ENCODE measurements at places on chromosomes 6 and 20.

DNA sequence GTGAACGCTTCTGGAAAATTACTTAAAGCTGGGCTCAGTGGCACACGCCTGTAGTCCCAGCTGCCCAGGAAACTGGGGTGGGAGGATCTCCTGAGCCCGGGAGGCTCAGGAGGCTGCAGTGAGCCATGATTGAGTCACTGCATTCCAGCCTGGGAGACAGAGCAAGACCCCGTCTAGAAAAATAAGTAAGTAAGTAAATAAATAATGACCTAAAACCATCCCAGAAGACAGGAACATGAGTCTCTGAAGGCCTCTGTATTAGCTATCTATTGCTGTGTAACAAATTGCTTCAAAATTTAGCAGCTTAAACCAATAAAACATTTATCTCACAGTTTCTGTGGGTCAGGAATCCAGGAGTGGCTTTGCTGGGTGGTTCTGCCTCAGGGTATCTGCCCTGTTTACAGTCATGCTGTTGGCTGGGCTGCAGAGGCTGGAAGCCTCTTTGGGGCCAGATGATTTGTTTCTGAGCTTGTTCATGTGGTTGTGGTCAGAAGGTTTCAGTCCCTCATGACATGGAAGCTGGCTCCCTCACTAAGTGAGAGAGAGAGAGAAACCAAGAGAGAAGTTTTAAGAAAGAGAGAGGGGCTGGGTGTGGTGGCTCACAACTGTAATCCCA lies 48.4 kb upstream of the NCOA3 start:
- no peak for DNase-seq

GRCh38 chr6:150016324-150017185 lies 8.8 kb downstream of the RAET1L start:
- DNase-seq, result peak; percentile 67

- peak; percentile 4 for DNase-seq
Measured at GRCh38 chr6:128415387-128415786, 105.0 kb downstream of the PTPRK start.

DNA sequence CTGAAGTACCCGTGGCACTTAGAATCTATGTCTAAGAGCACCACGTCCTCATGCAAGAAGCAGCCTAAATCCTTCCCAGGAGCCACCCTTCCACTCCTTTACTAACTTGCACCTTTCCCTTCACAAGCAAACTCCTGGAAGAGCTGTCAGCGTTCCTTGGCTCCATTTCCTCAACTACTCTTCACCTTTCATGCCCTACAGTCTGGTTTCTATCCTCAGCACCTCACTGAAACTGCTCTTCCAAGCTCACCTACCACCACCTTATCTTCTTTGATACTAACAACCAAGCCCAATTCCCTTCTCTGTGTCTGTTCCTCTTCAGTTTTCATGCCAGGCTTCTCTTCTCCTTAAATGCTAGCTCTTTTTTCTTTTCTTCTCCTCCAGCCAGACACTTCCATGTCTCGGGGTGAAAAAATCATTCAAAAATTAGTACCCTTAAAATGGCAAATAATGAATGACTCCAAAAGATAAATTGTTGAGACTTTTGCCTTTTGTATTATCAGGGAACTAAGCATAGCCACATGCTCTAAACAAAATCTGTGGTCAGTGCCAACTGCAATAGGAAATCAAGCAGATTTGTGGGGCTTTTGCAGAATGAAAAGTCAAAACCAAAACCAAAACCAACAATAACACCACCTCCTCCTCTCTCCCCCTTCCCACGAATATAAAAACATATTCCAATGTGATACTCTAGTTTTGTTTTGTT lies 149.6 kb upstream of the KCNK16 start:
- no peak for DNase-seq

DNA sequence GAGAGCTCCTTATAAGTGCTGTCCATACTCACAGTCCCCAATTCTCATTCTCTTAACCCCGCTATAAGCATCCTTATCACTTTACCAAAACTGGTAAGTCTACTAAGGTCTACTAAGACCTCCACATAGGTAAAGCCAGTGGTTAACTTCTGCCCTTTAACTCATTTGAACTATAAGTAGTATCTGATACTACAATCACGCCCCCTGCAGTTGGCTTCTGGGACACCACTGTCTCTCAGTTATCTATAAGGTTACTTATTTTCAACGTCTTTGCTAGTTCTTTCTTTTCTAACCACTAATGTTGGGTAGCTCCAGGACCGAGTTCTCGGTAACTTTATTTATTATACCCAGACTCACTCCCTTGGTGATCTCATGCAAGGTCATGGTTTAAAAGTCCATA lies 142.6 kb downstream of the ARHGAP18 start:
- DNase-seq, result no peak

- DNase-seq, result no peak
Measured at GRCh38 chr20:44646023-44646640, 5.4 kb downstream of the ADA start.

DNA sequence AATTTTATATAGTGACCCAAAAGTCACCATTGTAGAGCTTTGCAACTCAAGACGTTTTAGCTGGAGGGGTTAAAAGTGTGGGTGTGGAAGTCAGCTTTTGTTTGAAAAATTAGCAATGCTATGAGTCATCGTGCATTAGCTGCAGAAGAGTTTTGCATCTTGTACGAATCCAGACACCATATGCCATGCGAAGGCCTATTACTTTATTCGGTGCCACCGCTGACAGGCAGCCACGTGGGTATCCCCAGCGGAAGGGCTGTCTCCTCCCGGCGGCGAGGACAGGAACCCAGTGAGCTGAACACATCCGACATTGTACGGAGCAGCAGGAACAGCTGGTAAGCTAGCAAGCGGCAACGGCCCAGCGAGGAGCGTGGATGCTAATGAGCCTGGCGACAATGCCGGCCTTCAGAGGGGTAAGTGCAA lies 84.4 kb downstream of the INSM1 start:
- peak; percentile 83 for DNase-seq

- DNase-seq, result no peak
Measured at GRCh38 chr6:33207552-33208090, 679 bp upstream of the RING1 start.

- no peak for DNase-seq
Measured at GRCh38 chr6:36381502-36382389, 5.7 kb downstream of the ETV7 start.

DNA sequence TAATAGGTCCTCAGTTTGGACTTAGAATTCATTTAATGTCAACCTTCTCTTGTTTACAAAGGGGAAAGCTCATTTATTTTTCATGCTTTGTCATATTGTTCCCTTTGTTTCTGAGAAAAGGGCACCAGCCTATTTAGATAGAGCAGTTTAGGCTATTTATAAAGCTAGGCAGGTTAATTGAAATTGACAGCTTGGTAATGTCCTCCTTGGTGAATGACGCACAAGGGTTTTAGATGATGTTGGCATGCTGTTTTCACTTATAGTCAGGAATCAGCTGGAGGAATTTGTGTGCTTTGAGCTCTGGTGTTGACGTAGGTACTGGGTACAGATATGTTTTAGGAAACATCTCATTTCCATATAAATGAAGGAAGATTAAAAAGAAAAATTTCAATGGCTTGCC lies 45.2 kb downstream of the BCKDHB start:
- DNase-seq, result no peak

- no peak for DNase-seq
Measured at GRCh38 chr20:33751775-33752174, 20.0 kb downstream of the ZNF341 start.

GRCh38 chr6:43774776-43775534 lies 4.9 kb downstream of the VEGFA start:
- no peak for DNase-seq

- DNase-seq, result no peak
Measured at GRCh38 chr6:136383268-136383937, 93.8 kb upstream of the BCLAF1 start.

GRCh38 chr20:22575087-22575721 lies 9.2 kb downstream of the FOXA2 start:
- peak; percentile 10 for DNase-seq

- DNase-seq, result no peak
Measured at GRCh38 chr6:135475292-135475886, 22.2 kb downstream of the AHI1 start.

DNA sequence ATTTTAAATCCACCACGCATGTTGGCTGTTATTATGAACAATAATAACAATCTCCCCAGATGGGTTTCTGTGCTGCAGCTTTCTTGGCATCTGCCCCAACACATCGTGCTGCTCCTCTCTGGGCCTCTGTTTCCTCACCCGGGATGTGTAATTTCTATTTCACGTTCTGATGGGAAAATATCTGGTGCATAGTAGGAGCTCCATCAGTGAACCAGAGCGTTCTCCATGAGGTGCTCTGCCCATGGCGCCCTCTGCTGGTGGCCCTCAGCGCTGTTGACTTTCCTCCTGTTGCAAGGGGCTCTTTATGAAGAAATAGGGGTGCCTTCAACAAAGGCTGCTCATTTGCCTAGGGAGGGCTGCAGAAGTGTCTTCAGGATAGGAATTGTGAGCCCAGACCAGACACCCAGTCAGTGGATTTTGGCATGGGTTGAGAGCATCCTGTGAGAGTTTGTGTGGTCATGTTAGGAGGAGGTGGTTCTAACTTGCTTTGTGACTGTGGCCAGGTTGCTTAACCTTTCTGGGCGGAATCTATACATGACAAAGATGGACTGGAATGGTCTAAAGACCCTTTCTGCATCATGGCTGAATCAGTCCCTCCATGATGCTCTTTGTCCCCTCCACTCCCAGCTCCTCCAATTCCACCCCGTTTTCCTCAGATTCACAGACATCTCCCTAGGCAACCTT lies 8.1 kb downstream of the SCRT2 start:
- no peak for DNase-seq

DNA sequence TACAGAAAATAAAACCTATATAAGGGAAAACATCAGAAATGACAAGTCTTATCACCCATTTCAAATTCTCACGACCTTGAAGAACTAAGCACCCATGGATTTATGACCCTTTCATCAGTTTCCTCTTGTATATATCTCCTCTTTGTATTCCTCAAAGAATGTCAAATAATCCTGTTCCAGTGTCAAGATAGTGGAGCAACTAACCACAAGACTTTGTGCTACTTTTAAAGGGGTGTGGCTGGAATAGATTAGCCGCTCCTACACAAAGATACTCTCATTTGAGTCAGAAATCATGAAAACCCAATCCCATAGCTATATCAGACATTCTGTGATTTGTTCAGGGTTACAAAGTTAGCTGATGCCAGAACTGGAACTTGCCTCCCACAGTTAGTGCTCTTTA lies 6.6 kb downstream of the REPS1 start:
- DNase-seq, result no peak

DNA sequence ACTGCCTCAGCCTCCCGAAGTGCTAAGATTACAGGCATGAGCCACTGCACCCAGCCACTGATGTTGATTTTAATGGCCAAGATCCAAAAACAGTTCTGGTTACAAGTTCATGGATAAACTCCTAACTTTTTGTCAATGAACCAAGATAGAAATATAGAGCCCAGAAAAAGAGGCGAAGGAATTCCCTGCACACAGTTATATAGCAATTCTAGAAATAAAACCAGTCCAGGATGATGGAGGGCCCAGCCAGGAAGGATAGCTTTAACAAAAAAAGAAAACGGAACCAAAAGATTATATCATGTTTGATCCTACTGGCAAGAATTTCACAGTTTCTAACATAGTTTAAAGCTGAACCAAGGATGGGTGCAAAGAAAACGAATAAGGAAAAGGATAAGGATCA lies 10.9 kb downstream of the EPB41L2 start:
- DNase-seq, result no peak

GRCh38 chr6:6717953-6718352 lies 129.4 kb downstream of the LY86 start:
- no peak for DNase-seq

GRCh38 chr20:36845288-36845971 lies 30.5 kb upstream of the TLDC2 start:
- peak; percentile 45 for DNase-seq
